Stimulated activated CD4-positive, alpha-beta T cell treated with anti-CD3 and anti-CD28 coated beads, Interleukin-4, amount 100 ng/mL, for 48 hours (primary cell): ENCODE measurements at places on chromosomes 11 and 22.

GRCh38 chr11:69831985-69832384 is 12.8 kb upstream of the FGF3 start:
- DNase-seq: no peak

DNA sequence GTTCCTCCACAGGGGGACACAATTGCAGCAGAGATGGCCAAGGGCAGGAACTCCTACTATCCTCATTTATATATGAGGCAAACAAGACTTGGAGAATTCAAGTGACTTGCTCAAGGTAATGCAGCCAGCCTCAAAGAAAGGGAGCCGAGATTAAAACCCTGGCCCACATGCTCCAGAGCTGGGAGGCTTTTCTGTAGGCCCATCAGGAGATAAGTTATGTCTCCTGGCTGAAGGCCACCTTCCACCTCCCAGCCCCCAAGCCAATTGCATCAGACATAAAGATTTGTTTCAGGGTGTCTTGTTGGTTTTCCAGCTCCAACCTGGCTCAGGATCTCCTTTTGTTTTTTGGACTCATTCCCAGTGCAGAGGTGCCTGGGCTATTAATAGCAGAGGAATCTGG is 59.5 kb downstream of the SMIM38 start:
- no peak for DNase-seq

GRCh38 chr22:48004936-48005335 is 1242.5 kb downstream of the TBC1D22A start:
- DNase-seq: no peak

DNA sequence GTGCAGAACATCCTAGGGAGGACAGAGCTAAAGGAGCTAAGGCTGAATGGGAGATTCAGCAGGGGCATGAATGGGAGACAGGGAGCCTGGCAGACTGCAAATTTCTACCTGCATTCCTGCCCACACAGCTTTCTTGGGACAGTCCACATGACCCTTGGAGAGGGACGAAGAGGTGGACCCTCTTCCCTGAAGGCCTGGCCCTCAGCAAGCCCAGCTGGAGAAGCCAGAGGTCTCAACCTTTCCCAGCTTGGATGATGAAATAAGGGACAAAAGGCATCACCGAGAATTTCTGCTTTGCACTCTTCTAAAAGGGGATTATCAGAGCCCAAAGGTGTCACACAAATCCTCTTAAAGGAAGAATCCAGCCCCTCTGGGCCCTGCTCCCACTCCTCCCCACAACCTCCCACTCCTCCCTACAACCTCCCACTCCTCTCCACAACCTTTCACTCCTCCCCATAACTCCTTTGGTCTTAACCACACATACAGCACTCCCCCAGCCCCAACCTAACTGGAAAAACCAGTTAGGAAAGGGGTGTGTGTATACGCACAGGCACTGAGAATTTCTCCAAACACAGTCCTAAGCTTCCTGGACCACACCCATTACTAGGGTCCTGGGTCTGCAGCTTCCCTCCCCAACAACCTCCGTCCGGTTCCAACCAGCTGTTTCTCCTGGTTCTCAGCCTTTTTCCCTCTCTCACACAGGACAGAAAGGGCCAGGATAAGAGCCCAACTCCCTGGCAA is 38.4 kb downstream of the RPL27A start:
- no peak for DNase-seq

DNA sequence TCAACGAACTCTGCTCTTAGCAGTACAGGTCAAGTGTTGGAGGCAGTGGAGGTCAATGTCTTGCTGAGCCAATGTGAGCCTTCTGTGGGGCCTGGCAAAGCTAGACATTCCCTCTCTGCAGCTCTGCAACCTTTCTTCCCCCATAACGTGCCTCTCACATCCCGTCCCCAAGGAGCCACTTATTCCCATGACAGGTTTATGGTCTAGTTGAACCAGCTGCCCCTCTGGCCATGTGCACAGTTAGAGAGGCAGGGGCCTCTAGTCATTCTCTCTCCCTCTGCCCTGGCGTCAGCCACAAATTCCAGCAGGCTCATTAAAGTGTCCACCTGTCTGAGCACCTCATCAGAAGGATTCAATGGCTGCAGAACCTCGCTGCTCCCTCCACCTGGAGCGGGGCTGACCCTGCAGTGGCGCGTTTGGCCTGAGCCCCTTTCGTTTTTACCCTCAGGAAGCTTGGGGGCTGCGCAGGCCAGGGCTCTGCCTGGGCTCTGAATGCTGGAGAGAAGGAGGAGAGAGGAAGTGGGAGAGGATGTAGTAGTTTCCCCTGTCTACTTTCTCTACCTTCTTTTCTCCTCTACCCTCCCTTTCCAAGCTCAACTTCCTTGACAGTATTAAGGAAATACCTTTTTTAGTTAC is 302.1 kb upstream of the B3GAT1 start:
- no peak for DNase-seq

DNA sequence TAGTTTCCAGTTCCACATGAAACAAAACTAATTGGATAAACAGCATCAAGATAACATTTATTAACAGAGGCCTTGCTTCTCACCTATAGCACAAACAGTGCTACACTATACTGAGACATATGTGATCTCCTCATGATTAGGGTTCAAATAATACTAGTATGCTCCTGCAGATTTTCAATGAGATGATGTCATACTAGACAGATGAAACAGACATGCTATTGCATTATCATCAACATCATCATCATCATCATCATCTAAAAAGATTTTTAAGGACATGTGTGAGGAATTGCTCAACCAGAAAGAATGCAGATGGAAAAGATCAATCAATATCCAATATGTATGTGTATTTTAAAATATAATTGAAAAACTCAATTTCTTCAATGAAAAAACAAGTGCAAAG is 932.3 kb downstream of the METTL15 start:
- DNase-seq: no peak

DNA sequence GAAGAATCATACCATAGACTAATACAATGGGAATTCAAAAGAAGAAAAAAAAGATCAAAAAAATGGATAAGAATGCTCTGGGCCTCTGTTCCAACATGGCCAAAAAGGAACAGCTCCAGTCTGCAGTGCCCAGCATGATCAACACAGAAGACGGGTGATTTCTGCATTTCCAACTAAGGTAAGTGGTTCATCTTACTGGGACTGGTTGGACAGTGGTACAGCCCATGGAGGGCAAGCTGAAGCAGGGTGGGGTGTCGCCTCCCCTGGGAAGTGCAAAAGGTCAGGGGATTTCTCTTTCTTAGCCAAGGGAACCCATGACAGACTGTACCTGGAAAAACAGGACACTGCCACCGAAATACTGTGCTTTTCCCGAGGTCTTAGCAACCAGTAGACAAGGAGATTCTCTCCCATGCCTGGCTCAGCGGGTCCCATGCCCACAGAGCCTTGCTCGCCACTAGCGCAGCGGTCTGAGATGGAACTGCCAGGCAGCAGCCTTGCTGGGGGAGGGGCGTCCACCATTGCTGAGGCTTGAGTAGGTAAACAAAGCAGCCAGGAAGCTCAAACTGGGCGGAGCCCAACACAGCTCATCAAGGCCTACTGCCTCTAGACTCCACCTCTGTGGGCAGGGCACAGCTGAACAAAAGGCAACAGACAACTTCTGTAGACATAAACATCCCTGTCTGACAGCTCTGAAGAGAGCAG is 428.4 kb downstream of the MN1 start:
- DNase-seq: no peak

- no peak for DNase-seq
Observed at GRCh38 chr22:35315141-35315854, 15.6 kb downstream of the TOM1 start.

GRCh38 chr22:44312766-44313165 is at the start of gene SHISAL1:
Gene SHISAL1, minus strand, starts transcription at chr22:44312951. Its CDS starts 12,006 bp downstream, at chr22:44300945.
- DNase-seq: no peak

DNA sequence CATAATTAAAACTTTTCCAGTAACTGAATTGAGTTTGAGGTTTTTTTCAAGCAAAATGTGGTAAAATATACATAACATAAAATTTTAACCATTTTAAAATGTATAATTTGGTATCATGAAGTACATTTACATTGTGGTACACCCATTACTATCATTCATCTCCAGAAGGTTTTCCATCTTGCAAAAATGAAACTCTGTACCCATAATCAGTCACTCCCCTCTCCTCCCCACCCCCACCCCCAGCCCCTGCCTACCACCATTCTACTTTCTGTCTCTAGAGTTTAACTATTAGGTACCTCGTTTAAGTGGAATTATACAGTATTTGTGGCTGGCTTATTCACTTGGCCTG is 63.7 kb downstream of the MICAL2 start:
- no peak for DNase-seq

GRCh38 chr11:123137431-123138224 is 57.4 kb downstream of the CLMP start:
- DNase-seq: no peak

DNA sequence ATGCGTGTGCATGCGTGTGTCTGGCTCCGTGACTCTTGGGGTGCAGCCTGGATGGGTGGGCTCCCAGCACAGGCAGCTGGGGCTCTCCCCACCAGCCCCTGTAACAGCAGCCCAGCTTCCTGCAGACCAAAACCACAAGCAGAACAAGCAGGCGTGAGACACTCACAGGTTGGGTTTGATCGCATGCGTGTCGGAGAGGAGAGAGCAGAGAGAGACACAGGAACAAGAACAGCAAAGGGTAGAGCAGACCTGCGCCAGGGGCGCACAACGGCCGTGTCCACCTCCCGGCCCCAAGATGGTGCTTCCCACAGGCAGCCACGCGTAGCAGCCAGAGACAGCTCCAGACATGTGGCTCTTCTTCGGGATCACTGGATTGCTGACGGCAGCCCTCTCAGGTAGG is at the start of gene CD6:
Gene CD6 (plus strand): TSS at position 161 of the 400 bp plus-strand sequence. CDS start 186 bp downstream, at position 347.
- DNase-seq: no peak

DNA sequence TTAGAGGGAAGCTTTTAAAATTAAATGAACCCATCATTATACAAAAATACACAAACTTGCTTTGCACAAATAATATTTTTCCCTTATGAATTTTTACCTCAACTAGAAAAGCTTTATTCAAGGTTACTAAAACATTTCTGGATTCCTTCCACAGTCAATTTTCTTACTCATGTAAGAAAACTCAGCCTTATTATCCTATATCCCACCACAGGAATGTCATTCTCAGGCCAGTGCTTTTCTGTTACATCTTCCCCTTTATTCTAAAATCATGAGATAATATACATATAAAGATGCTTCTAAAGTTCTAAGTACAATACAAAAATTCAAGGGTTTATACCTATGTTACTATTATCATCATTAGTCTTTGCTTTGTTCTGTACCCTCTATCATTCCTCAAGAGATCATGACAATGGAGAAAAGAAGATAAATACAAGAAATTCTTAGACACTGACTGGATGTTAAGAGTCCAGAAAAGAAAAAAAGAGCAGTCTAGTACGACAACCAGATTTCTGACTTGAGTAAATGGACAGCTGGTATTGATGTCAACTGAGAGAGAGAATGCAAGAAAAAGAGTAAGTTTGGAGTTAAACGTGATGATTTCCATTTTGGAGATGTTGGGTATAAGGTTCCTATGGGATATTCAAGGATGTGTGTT is 60.3 kb downstream of the MTMR2 start:
- DNase-seq: no peak

- peak; percentile 90 for DNase-seq
Observed at GRCh38 chr11:33736148-33736812, at the start of gene CD59. Gene CD59, minus strand, starts transcription at chr11:33736423. Its CDS starts 13,978 bp downstream, at chr11:33722445.

DNA sequence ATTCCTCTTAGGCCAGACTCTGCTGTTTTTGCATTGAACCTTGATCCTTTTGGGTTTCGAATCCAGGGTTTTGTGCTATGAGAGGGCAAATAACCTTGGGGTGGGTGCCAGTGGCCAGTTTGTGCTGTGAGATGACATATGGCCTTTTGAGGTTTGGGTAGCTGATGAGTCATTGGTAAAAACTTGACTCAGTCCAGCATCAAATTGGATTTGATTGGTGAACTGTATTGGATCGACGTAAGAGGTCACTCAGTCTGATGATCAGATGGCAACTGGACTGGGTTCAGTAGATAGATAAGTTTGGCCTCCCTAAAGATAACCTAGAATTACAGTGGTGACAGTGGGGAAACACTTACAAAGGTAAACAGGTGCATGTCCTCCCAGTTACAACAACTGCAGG is 41.0 kb upstream of the XKR3 start:
- no peak for DNase-seq

GRCh38 chr11:15490535-15490934 is 375.8 kb downstream of the INSC start:
- no peak for DNase-seq

DNA sequence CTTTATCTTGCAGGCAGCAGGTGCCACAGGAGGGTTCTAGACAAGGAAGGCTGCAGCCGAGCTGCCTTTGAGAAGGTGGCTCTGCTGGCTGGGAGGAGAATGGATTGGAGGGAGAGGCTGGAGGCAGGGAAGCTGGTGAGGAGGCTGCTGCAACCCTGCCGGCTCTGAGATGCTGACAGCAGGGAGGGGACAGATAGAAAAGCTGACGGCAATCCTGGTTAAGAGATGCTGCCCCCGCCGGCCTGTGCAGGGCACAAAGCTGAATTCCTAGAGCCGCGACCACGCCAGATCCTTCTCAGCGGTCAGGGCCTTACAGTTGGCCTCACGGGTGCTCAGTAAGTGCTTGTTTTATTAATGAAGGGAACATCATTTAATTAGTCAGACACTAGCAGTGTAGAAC is 105.4 kb downstream of the CACNA1I start:
- no peak for DNase-seq

GRCh38 chr22:23899042-23899745 is 5.0 kb downstream of the MIF start:
- no peak for DNase-seq

GRCh38 chr22:39223091-39223710 is 21.6 kb downstream of the PDGFB start:
- no peak for DNase-seq

GRCh38 chr11:118434123-118434552 is 2.2 kb upstream of the KMT2A start:
- DNase-seq: no peak

DNA sequence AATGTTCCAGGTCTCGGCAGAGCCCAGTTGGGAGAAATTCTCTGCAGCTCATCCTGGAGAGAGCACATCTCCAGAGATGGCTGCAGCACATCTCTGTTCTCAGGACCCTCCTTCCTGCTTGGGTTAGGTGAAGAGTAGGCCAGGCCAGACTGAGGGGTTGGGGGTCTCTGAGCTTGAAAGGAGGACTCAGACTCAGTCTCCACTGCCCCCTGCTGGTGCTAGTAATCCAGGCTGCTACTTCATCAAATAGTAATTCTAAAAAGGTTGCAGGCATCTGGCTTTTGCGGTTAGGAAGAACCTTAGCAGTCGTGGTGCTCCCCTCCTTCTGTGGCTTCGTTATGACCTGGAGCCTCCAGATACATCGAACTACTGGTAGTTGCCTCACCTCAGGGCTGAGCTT is 9.7 kb downstream of the TUB start:
- DNase-seq: peak; percentile 7

DNA sequence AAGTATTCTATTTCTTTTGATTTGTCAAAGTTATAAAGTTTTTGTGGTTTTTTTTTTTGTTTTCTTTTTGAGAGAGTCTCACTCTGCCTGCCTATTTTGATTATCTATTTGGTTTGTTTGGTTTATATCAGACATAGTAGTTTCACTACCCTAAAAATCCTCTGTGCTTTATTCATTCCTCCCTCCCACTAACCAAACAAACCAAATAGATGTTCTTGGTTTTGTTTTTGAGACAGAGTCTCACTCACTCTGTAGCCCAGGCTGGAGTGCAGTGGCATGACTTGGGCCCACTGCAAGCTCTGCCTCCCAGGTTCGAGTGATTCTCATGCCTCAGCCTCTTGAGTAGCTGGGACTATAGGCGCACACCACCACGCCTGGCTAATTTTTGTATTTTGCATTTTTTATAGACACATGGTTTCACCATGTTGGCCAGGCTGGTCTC is 67.9 kb downstream of the ENTHD1 start:
- DNase-seq: no peak

- no peak for DNase-seq
Observed at GRCh38 chr11:110951037-110951949, 239.1 kb upstream of the ARHGAP20 start.
